ENCODE measurements at places on chromosomes 16 and 17.

DNA sequence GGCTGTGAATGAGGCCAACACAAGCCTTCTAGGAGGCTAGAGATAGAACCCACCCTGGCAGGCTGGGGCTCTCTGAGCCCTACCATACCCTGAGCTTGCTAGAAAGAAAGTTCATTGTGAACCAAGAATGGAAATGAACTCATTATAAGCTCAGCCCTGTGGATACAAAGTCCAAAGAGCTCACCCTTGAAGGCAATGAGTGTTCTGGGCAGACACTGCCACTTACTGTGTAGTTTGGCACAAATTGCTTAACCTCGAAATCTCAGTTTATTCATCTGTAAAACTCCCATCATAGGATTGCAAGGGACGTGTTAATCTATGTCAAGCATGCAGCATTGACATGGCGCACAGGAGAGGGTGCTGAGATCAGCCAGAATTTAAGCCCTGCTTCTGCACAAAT, 5.5 kb downstream of the KDM8 start:
- DNase-seq = no peak

DNA sequence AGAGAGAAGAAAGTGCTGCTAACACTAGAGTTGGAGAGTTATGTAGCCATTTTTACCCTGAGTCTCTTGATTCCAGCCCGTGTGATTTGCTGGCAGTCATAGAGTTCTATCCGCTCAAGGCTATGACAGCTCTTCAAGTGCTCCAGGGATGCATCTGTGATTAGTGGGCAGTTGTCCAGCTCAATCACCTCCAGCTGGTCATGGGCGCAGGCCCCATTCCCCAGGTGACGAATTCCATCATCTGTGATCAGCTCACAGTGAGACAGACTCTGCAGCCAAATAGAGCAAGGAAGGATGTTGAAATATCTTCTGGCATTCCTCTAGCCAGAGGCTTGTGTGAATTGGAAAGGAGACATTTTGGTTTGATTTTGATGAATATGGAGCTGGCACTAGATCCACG, 38.4 kb upstream of the STAC2 start:
- DNase-seq = no peak

DNA sequence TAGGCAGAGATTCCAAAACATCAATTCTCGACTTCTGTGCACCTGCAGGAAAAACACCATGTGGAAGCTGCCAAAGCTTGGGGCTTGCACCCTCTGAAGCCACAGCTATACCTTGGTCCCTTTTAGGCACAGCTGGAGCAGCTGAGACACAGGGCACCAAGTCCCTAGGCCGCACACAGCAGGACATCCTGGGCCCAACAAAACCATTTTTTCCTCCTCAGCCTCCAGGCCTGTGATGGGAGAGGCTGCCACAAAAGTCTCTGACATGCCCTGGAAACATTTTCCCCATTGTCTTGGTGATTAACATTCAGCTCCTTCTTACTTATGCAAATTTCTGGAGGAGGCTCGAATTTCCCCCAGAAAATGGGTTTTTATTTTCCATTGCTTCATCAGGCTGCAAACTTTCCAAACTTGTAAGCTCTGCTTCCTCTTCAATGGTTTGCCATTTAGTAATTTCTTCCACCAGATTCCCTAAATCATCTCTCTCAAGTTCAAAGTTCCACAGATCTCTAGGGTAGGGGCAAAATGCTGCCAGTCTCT, 24.3 kb upstream of the COL1A1 start:
- DNase-seq = no peak

DNA sequence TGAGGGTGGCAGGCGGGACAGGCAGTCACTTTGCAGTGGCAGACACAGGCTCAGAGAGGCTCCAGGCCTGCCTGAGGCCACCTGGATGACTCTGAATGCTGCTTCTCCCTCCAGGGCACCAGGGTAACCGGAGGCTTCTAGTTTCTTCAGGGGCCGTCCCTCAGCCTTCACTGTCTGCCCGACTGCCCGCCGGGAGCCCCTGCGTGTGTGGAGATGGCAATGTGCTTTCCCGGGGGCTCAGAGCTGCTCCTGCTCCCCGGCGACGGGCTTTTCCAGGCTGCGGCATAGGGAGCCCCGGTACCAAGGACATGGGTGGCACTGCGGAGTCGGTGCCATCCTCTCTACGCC, 51.5 kb downstream of the CBFA2T3 start:
- DNase-seq = no peak

Measured in NCI-H524 treated with DMSO at 0.1 percent for 48 hours (cell line).